Astrocyte of the spinal cord (primary cell): ENCODE measurements at places on chromosomes 6 and 20.

GRCh38 chr6:53737746-53738145 lies 57.1 kb upstream of the LRRC1 start:
- no peak for DNase-seq

DNA sequence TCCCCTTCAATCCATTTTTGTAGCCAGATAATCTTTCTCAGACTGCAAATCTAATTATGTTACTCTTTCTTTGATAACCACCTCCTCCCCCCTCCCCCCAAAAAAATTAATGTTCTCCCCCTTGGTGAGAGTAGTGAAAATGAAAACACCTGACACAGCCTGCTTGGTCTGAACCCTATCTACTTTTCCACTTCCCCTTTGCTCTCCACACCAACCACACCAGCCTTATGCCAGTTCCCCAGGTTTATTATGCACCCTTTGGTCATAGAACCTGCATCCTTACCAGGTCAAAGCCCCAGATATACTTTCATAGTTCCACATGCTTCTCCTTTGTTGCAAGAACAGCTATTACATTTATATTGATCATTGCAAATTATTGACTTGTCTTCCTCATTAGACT lies 19.4 kb downstream of the PFDN4 start:
- no peak for DNase-seq

GRCh38 chr20:5513975-5514516 lies 197.3 kb upstream of the PROKR2 start:
- DNase-seq: peak; percentile 10

DNA sequence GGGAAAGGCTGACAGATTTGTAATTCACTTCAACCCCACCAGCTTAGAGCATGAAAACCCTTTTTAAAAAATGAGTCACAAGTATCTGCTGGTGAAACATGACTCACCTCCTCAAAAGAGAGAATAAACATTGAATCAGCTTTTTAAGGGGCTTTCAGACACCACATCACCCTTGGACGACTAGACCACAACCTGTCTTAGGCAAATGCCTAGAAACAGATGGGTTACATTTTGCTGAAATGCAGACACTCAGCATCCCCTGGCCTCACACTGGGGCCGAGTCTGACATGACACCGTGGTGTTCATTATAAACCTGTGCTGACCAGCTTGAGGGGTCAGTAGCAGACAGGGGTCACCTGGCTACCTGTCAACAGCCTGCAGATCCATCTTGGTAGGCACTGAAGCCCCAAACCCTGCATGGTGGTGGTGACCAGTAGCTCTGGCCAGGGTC lies 175.3 kb upstream of the CST7 start:
- DNase-seq: peak; percentile 96

DNA sequence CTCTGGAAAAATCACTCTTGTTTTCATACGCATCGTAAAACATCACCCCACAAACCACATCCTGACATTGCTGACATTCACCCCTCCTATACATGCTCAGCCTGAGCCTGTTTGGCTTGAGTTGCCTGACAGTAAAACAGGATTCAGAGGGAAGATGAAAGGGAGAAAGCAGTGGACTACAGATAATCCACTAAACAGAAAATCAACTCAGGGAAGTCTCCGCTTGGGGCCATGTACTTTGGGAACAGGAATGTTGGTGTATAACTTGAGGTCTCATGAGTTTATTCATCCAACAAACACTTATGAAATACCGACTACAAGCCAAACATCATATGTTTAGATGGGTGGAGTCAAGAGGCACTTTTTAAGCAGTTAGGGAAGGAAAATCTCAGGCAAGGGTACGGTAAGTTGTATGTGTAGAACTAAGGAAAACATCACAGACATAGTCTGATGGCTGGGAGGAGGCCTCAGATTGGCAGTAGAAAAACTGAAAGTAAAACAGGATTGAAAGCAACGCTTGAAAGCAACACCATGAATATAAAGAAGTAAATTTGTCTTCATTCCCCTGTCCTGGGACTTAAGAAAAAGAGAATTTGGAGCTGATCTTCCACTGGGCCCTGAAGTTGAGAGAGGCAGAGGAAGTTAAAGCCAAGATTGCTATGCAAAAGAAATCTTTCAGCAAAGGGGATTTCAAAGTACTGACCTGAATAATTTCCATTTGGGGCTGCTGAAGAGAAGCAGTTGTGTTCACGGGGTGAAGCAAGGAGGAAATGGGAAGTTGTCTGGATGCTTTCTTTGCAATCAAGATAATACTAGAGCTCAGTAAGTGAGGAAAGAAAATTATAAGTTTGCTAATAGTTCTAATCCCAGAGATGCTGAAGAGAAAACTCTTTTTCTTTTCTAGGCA lies 28.8 kb downstream of the PDE7B start:
- peak; percentile 86 for DNase-seq

DNA sequence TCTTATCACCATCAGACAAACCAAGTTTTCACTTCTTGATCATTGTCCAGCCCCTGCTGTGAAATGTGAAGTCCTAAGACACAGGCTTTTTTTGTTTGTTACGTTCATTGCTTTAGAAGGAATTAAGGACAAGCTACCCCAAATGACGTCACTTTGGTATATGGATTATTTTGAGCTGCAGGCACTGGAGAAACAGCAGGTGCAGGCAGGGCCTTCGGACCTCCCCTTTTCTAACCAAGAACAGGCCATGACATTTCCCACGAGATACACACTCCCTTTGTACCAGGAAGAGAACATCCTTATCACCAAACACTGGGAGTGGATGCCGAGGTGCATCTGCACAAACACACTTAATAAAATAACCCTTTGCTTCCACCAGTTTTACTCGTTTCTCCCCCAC lies 418.0 kb upstream of the SULF2 start:
- DNase-seq: no peak

DNA sequence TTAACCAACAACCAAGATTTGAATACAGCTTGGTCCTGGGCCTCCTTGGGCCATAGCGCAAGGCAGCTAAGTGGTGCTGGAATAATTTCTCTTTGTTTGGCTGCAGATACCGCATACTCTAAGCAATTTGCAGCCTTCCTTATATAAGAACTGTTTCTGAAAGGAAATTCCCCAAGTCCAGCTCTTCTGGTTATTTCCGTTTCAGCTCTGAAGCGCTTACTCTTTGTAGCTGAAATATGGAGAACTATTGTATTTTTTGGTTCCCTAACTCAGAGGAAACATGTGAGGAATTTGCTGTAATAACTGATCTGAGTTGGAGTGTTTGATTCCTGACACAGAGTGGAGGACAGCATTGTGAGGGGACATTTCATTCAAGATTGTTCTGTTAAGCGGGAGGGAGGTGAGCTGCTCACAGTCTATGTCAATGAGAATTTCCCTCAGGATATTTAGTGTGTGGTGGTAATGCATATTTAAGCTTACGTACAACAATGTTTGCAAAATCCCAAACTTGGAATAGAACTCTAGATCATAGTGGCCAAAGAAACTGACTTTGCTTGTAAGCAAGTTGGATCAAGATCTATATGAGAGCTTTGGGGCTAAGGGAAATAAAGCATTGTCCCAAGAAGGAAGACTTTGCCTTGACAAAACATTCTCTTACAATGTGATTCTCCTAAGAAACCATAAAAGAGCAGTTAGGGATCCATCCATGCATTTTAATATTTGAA lies 576.6 kb upstream of the FLRT3 start:
- DNase-seq: no peak

GRCh38 chr6:66605011-66605410 lies 898.0 kb upstream of the EYS start:
- DNase-seq: peak; percentile 60

DNA sequence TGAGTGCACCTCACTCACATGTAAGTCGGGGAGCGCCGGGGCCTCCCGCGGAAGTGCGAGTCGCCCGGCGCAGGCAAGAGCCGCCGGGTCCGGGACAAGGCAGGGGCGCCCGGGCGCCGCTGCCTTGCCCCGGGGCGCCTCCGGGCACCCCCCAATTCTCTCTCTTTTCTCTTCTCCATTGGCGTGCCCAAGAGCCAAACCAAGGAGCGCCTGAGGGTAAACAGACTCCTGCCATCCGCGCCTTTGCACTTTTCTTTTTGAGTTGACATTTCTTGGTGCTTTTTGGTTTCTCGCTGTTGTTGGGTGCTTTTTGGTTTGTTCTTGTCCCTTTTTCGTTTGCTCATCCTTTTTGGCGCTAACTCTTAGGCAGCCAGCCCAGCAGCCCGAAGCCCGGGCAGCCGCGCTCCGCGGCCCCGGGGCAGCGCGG lies 36.8 kb downstream of the GNAS start:
- DNase-seq: no peak

GRCh38 chr6:154806804-154807203 lies 73.6 kb downstream of the SCAF8 start:
- DNase-seq: peak; percentile 5

DNA sequence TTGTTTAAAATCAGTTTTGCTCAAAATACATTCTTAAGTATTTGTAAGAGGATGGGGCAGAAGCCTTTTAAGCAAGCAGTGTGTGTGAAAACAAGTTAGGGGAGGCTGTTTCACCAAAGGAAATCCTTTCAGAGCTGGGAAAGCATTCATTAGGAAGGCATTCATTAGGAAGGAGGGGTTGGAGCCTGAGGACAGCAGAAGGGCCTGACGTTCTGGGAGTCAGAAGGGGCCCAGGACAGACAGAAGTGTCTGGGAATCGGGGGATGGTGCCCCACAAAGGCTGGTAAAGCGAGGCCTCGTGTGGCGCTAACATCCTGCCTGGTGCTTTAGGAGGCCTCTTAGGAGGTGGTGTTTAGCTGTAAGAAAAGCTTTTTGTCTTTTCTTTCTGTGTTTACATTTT lies 80.6 kb upstream of the NXT1 start:
- DNase-seq: no peak

DNA sequence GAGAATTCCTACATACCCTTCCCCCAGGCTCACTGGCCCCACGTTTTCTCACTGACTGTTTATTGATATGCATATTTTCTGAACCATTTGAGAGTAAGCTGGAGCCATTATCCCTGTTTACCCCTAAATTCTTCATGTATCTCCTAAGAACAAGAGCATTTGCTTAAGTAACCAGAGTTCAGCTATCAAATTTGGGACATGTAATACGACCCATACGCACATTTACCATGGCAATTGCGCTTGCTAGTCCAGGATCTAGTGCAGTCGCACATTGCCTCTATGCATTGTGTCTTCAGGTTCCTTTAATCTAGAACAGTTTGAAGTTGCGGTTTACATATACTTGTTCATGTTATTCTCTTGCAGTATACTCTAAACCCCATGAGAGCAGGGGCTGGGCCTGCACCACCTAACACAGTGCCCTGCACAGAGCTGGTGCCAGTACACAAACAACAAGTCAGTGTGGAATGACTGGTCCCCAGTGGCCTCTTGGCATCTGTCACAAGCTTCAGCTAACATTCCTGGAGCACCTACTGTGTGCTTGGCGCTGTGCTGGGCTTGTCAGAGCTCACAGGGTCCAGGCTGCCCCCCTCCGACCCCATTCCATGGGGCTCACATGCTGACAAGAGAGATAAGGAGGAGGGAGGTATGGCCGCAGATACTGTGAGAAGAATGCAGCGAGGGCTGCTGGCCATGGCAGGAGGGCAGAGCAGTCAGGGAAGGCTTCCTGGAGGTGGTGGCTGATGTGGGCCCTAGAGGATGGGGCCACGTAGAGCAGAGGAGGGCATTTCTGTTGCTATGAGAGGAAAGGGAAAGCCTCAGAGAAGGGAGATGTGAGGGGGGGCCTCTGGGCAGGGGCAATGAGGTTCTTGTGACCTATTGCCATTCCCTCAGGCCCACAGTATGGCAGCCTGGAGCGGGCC lies 28.1 kb downstream of the SPDEF start:
- no peak for DNase-seq

DNA sequence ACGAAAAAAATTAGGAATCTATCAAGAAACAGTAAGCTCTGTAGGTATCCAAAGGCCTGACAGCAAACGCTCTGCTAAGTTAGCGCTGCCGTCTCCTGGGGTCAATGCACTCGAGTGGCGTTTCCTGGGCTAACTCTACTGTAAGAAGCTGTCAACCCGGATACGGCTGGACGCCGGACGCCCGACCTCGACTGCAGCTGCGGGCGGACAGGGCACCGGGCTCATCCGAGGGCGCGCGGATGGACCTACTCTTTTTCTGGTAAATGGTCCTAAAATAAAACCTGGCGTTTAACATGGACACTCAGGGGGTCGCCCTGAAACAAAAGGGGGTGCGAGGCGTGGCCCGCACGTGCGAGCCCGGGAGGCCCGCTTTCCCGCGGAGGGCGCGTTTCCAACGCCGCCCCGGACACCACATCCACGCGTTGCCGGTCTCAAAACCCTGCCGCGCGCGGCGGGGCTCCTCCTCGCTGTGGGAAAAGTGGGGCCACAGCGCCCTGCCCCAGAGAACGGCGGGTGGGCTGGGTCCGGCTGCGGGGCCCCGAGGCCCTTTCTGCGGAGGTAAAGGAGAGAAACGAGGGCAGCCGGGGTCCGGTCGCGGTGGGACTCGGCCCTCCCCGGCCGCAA lies 537 bp downstream of the TCP1 start:
- DNase-seq: peak; percentile 24

GRCh38 chr6:158514176-158514575 lies 45.7 kb upstream of the TMEM181 start:
- DNase-seq: no peak

- DNase-seq: peak; percentile 49
These were observed 23.9 kb upstream of the MICB start for GRCh38 chr6:31473780-31474761.

GRCh38 chr6:157568702-157569101 lies 187.7 kb downstream of the ZDHHC14 start:
- no peak for DNase-seq

GRCh38 chr6:16819752-16820151 lies 58.5 kb upstream of the ATXN1 start:
- no peak for DNase-seq

DNA sequence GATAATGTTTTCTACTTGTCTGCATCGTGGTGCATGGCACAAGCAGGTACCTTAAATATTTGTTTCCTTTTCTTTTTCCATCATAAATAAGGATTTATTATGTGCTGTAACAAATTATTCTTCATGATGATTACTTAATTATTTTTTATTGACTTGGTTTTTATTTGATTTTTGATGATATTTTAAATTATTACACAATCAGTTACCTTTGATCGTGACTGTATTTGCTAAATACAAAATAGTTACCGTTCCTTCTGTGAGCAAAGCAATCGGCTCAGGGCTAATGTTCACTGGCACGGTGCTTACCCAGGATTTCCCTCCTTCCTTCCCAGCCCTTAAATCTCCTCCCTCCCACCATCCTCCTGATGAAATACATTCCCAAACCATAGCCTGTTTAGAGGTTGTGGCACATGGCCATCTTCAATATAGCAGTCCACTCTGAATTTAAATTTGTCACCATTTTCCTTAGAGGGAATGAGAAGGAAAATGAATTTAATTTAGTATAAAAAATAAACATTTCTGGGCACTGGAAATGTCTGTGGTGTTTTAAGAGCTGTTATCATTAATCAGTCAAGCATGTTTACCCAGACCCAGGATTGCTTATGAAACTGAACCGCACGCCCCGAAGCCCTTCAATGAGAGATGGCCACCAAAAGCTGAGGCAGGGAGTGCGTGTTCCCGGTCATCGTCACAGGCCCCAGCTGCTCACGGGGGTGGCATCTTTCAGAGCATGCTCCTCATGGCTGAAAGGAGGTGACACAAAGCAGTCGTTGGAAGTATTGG lies 23.0 kb upstream of the EXOC2 start:
- no peak for DNase-seq

- no peak for DNase-seq
These were observed 42.8 kb downstream of the SLC52A3 start for GRCh38 chr20:725491-725890.

GRCh38 chr6:169885131-169885530 lies 133.7 kb downstream of the ERMARD start:
- no peak for DNase-seq
